NAMALWA (cell line): ENCODE measurements at places on chromosomes 12 and 14.

DNA sequence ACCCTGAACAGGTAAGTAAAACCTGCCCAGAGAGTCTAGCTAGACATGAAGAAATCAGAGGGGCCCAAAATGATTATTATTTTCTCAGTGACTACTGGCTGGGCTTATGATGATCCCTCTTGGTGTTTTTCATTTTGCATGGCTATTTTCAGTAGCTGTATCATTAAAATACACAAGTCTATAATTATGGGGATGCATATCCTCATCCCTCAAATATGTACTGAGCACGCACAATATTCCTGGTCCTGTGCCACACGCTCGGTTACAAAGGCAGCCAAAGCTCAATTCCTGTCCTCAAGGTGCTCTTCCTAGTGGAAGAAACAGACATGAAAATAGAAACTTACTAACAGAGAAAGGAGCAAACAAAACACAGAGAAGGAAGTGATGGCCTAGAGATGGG lies 180.0 kb downstream of the DAD1 start:
- no peak for DNase-seq

DNA sequence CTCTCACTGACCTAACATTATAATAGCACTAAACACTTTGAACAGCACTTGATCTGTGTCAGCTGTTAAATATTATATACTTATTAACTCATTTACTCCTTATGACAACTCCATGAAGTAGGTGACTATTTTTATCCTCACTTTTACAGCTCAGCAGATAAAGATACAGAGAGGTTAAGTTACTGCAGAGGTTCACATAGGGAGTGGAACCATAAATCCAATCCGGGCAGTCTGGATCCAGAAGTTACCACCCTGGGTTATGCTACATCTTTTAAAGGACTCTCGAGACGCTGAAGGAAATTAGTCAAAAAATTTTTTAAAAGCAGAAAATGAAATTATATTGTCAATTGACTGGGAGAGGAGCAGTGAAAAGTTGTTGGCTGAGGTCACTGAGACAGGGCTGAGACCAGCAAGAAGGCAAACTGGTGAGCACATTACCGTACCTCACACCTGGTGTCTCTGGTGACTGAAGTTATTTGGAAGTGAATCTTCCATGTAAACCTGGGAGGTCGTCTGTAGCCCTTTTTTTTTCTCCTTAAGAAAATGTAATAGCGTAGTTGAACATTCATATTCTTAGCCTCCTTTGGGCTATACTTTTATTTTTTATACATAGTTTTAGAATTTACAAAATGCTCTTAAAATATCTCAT lies 1.2 kb upstream of the RIMKLB start:
- DNase-seq: peak; percentile 63

DNA sequence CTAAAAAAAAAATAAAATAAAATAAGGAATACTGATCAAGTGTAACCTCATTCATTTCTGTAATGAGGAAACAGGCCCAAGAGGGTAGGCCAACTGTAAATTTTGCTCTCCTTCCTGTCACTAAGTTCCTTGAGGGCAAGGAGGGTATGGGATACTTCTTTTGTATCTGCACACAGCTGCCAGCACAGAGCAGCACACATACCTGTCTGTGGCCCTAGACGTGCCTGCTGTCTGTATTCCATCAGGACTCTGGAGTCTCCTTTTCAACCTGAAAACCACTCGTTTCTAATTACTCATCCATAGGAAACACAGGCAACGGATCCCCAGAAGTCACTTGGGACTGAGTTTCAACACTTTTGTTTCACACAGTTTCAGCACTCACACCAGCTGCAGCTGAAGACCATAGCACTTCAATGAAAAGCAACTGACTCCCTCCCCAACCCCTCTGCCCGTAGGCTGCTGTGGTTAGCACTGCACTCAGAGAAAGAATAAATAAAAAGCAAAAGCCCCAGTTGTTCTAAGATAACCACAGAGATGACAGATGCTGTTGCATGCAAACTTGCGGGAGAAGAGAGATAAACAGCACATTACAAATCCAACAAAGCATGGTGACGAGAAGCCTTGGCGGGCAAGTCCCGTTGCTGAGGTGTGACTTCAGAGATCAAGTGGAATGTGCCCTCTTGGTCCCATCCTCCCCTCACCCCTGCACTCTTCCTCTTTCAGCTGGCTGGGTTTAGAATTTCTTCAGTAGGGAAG lies 24.9 kb downstream of the CRACR2A start:
- DNase-seq: no peak

DNA sequence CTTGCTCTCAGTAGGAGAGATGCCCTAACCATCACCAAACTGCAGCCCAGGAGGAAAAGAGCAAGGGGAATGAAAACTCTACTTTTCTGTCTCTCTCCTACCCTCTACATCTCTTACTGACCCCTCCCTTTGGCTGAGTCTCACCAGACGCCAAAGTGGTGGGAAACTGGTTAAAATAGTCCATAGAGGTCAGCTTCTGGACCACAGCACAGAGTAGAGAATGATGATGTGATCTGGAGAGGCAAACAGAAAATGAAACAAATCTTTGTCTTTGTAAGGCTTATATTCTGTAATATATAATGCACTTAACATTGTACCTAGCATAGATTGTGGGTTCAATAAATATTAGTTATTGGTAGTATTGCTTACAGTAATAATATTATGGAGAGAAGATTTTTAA lies 81.0 kb upstream of the GARIN2 start:
- DNase-seq: no peak

DNA sequence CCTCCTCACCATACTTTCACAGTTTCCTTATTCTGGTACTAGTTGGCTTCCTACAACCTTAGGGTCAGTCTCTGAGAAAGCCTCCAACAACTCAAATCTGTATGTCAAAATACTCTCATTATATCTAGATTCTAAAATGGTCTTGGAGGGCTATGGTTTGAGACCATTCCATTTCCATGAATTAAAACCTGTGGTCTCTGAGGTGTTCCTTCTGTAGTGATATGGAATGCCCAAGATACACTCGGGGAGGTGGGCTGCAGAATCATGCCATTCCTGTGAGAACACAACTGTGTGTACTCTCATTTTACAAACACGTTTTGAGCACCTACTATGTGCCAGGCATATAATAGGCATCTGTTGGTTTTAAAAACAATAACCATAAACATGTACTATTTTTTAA lies 74.0 kb downstream of the FERMT2 start:
- DNase-seq: no peak

GRCh38 chr12:23950210-23950774 lies 822 bp upstream of the SOX5 start:
- DNase-seq: no peak

DNA sequence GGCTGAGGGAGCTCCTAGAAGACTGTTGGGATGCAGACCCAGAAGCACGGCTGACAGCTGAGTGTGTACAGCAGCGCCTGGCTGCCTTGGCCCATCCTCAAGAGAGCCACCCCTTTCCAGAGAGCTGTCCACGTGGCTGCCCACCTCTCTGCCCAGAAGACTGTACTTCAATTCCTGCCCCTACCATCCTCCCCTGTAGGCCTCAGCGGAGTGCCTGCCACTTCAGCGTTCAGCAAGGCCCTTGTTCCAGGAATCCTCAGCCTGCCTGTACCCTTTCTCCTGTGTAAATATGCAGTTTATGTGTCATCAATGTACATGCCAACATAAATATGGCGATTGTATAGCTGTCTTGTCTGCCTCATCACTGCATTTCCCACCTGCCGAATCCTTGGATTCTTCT lies 7.5 kb downstream of the AMHR2 start:
- DNase-seq: no peak

DNA sequence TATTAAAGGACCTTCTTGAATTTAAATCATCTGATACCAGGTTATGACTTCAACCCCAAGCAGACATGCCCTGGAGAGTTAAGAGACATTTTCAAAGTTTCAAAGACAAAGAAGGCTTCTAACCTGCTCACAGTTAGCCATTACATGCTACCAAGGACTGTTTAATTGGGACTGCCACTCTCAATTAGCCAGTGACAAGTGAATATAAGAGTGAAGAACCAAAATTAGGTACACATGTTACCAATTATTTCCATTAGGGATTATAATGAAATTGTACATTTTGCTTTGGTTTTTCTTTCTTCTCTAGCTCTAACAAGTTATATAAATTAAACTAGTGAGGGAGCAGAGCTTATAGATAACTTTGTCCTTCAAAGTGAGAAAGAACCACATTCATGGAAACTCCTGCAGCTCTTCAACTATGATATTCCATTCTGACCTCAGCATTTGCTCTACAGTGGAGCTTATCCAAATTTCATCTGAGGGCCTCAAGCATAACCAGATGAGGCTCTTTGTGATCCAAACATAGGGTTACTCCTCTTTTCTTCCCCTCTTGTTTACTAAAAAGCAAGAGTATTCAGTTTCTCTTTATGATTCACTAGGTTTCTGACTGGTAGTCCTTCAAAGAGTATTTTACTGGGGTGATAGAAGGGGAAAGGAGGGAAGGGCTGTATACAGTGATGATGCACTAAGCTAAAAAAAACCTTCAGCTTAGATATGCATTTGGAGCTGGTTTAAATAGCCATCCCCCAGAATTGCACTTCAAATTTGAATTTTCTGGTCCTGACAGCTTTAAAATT lies 91.3 kb downstream of the DUSP6 start:
- DNase-seq: no peak

DNA sequence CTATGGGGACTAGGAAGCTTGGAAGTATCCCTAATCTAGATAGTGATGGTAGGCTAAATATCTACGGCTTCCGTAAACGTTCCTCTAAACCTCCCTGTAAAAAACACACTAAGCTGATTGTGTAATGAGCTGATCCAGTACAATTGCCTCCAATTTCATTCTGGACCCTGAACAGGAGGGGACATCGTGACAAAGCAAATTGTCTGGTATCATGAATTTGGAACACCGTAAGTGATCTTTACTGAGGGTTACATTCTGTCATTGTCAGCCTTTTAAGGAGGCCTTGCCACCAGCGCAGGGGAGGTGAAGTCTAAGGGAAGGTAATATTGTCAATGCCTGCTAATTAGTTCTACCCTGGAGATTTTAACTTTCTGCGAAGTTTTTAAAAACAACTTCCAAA lies 487 bp upstream of the MGST1 start:
- peak; percentile 14 for DNase-seq

GRCh38 chr14:59465316-59466135 lies at the start of gene GPR135:
Gene GPR135 (minus strand): TSS chr14:59465380. CDS start chr14:59465226, 154 bp downstream.
- no peak for DNase-seq

GRCh38 chr12:101877806-101878242 lies 444 bp downstream of the DRAM1 start:
- DNase-seq: no peak

- DNase-seq: no peak
Observed at GRCh38 chr12:102917026-102917787, at the start of gene PAH. Gene PAH (minus strand): TSS chr12:102917244. CDS start chr12:102917130, 114 bp downstream.

- no peak for DNase-seq
Observed at GRCh38 chr12:13851828-13852227, 129.6 kb downstream of the GRIN2B start.

DNA sequence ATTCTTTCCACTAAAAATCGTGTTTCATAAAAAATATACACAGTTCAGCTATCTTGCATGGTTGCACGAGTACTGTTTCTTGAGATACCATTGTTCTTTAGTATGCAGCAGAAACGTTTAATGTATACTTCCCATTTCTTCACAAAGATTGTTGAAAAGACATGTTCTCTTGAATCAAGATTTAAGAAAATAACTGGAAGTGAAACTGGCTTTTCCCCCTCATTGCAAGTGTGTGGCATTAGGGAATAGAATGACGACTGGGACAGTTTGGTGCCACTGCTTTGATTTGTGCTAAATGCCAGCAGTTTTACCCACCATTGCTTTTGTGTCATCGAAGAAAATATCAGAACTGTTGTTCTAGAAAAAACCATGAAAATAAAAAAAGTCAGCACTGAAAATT lies 20.3 kb upstream of the DHRS2 start:
- no peak for DNase-seq

GRCh38 chr14:41642367-41642766 lies 35.7 kb downstream of the LRFN5 start:
- no peak for DNase-seq

GRCh38 chr14:20714593-20715250 lies 26.2 kb downstream of the ANG start:
- no peak for DNase-seq

DNA sequence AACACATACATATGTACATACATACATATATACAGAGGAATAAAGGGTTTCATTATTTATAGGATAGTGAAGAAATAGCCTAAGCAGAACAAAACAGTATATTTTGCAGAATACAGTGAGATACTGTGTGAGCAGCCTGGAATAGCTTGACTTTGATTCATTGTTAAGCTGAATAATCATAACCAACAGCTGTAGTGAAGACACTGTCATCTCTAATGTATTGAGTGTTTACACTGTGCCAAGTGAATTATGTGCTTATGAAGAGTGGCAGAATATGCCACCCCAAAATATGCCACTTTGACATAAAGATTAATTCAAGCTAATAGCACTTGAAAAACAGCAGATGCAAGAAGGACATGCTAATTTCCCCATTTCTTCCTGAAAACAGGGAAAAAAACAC lies 48.2 kb upstream of the LRFN5 start:
- no peak for DNase-seq

GRCh38 chr12:18457362-18457761 lies 196.0 kb downstream of the PIK3C2G start:
- no peak for DNase-seq

GRCh38 chr12:49377386-49377785 lies 10.1 kb downstream of the SPATS2 start:
- DNase-seq: no peak

- DNase-seq: no peak
Observed at GRCh38 chr12:24944601-24944975, 4.3 kb downstream of the BCAT1 start.

DNA sequence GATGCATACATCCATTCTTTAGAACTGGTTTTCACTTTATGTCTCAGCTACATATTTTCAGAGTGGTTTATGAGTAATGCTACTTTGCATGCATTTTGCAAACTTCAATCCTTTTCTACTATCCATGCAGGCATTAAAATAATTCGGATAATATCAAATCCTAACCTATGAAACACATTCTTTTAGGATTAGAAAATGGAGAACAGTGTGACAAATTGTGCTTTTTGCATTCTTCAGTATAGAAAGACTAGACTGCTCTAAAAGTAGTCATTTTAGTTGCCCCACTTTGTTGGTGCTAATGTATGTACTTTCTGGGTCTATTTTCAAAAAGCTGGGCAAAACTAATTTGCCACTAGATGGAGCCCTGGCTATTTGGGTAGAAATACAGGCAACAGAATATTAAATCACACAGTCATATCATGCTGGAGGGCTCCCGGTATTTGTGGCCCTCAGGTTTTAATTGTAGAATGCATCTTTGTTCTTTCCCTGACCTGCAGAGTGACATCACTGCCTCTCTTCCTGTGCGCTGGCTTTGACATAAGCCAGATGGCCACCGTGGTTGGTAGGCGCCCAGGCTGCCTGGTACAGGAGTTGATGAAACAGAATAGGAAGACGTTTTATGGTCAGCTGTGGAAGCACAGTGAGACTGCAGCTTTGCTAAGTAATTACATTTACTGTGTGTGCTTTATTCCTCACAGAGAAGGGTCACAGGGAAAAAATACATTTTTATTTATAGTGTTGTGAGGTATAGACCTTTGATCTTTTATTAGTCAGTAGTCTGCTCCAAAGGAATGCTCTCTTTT lies 28.1 kb downstream of the MSRB3 start:
- DNase-seq: peak; percentile 79

DNA sequence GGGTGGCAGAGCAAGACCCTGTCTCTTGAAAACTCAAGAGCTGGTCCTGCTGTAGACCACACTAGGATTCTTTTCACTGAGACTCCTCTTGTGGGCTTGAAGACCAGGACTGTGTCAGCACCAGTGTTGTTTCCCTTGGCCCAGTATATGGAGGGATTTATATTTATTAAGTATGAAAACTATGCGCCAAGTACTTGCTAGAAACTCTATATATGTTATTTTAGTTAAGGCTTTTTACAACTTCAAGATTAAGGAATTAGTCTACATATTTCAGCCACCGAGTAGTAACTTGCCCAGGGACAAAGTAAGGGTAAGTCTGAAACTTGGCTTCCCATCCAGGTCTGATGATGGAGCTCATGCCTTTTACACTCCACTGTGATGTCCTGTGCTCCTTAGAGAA lies 488.4 kb downstream of the PCNX1 start:
- DNase-seq: no peak
